Foreskin keratinocyte (primary cell): ENCODE measurements at places on chromosomes 5 and 9.

GRCh38 chr9:71761938-71762353 lies 6.4 kb downstream of the CEMIP2 start:
- no peak for DNase-seq

DNA sequence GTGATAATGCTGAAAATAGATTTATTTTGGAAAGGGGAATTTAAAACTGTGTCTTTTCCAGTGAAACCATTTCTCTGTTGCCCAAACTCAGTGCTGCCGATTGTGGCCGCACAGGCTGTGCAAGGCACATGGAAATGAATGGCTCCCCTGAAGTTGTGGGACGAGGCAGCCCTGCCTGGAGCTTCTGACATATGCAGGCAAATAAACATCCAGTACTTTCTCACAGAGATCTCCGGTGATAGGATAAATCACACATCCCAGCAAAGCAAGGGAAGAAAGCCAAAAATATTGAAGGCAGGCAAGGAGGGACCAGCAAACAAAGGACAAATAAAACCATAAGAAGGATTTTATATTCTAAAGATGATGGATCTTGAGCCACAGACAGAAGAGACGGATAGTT lies 464.5 kb downstream of the MTRR start:
- DNase-seq, result no peak

- no peak for DNase-seq
These were observed 3.8 kb downstream of the CDH9 start for GRCh38 chr5:27034565-27034964.

GRCh38 chr9:116904165-116904564 lies 217.1 kb downstream of the TRIM32 start:
- no peak for DNase-seq

DNA sequence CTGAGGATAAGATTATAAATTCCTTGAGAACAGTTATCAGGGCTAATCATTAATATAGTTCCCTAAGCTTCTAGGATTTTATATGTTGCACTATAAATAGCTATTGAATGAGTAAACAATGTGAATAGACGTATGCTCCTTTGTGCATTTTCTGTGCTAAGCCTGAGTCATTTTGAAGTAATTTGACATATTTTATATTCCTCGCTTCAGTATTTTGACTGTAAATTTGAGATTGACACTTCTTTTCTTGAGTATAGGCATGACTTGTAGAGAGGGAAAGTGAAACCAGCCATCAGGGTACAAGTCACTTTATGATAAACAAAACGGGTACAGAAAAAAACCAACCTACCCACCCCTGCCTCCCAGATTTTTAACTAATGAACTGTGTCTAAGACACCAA lies 367.7 kb upstream of the PRR16 start:
- peak; percentile 23 for DNase-seq

GRCh38 chr9:130681769-130682420 lies 11.7 kb upstream of the EXOSC2 start:
- DNase-seq, result no peak

DNA sequence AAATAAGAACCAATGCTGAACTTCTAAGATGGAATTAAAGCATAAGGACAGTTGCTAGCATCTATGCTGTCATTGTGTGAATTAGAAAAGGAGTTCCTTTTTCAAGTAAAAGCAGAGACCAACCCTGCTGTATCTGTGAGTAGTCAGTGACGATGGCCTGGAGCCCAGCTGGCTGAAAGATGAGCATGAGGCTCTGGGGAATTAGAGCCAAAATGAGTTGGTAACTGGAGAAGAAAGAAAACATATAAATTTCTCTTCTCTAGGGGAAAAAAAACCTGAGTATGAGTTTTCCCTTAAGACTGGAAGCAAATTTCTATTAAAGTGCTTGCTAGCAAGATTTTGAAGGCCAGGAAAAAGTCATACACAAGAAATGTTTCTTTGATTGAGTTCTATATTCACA lies 1.6 kb upstream of the SPZ1 start:
- DNase-seq, result no peak

- DNase-seq, result no peak
These were observed 89.7 kb downstream of the DAP start for GRCh38 chr5:10671041-10672008.

- peak; percentile 24 for DNase-seq
These were observed 53.7 kb downstream of the RGMB start for GRCh38 chr5:98827161-98827560.

GRCh38 chr5:73433272-73433981 lies 15.2 kb downstream of the FOXD1 start:
- no peak for DNase-seq

GRCh38 chr5:11504065-11504885 lies 400.0 kb downstream of the CTNND2 start:
- DNase-seq, result no peak

DNA sequence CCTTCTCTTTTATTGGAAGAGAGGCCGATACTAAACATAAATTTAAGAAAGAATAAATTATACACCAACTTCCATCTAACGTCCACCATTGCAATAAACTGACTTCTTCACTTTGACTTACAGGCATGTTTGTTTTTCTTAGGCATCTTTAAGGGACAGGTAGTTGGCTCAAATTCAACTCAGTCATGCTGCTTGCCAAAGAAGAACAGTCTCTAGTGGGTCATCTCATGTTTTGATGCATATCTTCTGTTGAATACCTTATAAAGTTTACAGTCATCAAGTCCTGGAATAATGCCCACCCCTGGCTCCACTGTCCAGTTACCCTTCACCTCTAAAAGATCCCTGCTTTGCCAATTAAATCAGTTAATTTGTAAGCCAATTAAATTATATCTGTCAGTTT lies 328.2 kb upstream of the GRAMD2B start:
- no peak for DNase-seq

DNA sequence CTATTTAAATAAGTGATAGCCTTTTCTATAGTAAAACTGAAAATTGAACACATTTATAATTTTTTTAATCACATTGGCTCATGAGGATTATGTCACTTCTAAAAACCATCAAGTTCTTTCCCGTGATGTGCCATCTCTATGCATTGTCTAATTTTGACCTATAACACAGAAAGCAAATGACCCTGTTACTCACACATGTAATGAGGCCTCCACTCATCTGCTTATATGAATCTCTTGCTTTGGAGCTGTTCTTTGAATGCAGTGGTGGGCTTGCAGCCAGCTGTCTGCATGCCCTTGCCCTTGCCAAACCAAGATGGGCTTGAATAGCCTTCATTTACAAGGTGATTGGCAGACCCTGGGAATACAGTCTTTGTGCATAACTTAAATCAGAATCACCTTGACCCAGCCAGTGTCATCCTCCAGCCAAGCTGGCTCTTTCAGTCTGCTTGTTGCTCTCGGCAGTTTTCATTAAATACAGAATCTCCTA lies 163.2 kb downstream of the TRIO start:
- no peak for DNase-seq

- DNase-seq, result no peak
These were observed 179.9 kb upstream of the NR3C1 start for GRCh38 chr5:143583409-143583808.

- DNase-seq, result no peak
These were observed 57.8 kb upstream of the AKNA start for GRCh38 chr9:114445616-114446015.

GRCh38 chr9:137411645-137412380 lies 11.1 kb downstream of the EXD3 start:
- peak; percentile 49 for DNase-seq

- DNase-seq, result no peak
These were observed 113.0 kb downstream of the GIN1 start for GRCh38 chr5:103006921-103007320.

- no peak for DNase-seq
These were observed 506.3 kb upstream of the WWC1 start for GRCh38 chr5:167785106-167785505.

DNA sequence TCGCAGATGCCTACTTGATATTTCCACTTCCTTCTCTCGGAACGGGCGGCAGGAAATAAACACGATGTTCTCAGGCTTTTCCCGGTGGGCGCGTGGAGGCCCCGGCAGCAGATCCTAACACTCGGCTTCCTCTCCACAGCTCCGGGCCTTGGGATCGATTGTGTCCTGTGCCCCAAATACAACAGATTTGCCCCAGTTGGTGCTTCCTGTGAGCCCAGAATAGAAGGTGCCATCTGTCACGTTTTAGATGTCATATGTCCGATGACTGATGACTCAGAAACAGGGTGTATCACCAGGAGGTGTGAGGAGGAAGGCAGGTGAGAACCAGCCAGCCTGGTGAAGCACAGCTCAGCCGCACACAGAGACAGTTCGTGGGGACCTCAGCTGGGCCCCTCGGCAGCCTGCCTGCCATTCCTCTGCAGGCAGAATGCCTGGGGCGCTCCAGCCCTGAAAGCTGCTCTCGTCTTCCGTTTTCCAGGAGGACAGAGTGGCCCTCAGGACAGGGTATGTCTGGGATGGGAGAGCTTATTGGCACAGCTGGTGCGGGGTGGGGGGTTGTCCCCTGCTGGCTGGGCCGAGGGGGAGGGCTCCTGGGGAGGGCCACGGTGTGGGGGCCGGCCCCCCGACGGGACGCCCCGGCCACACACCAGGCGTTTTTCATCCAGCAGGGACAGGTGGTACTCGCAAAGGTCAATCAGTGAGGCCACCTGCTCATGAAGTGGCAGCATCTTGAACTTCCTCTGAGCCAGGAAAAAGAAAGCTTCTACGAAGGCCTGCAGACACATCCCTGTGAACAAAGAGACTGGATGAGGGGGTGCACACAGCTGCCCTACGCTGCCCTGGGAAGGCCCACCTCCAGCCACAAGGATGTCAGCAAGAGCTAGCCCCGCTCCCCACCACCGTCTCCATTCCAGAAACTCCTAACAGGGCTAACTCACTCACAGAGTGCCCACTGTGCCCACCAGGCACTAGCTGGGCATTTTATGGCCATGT lies 171.0 kb downstream of the DAB2IP start:
- DNase-seq, result no peak

DNA sequence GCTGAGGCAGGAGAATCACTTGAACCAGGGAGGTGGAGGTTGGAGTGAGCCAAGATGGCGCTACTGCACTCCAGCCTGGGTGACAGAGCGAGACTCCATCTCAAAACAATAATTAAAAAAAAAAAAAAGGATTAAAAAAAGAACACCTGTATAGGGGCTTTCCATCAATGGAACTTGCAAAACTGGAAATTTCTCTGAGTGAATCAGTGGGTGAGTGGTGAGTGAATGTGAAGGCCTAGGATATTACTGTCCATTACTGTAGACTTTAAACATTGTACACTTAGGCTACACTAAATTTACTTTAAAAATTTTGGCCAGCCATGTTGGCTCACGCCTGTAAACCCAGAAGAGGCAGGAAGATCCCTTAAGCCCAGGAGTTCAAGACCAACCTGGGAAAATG lies 5.7 kb upstream of the RARS1 start:
- peak; percentile 52 for DNase-seq

- no peak for DNase-seq
These were observed 42.7 kb upstream of the NCS1 start for GRCh38 chr9:130129432-130130061.

DNA sequence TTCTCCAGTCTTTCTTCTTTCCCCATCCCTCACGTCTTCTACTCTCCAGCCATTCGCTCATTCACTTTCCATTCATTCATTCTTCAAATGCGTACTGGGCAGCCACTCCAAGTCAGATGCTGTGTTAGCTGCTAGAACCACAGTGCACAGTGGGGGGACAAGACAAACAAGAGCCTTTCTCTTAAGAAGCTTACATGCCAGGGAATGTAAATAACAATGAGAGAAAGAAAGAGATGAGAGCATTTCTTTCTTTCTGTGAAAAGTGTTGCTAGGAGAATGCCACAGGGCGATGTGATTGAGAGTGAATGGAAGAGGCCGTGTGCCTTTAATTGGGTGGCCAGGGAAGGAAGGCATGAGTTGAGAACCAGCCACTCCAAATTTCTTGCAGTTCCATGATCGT lies 46.3 kb upstream of the SMIM23 start:
- no peak for DNase-seq

DNA sequence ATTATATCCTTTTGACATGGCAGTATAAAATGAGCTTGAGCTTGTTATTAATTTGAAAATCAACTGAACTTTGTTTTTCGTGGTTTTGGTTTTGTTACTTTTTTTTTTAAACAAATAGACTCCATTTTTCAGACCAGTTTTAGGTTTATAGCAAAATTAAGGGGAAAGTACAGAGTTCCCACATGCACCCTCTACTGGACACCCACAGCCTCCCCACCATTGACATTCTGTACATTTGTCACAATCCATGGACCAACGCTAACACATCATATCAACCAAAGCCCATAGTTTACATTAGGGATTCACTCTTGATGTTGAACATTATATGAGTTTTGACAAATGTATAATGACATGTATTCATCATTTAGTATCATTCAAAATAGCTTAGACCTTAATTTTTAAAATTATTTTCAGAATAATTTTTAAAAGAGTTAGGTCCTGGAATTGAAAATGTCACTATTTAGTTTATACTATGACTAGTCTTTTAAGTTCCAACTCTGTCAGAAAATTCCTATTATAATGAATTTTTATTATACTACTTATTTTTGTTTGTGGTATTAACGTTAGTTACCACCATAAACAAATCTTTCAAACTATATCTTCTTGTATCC lies 35.3 kb upstream of the JMY start:
- DNase-seq, result no peak

DNA sequence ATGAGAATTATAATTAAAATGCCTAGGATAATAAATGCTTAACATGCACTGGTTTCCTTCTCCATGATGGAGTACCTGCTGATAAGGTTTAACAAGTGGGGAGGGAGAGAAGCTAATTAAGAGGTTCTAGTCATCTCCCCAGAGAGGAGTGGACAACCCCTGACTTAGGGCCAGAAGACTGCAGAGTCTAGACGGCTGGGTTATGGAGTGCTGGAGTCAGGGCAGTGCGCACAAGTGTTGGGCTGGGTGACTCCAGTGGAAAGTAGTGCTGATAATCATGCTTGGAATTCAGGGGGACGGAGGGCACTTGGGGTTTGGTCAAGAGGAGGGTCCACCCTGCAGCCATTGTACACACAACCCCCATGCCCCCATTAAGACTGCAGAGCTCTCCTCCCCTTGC lies 32.8 kb upstream of the TGFBI start:
- no peak for DNase-seq

DNA sequence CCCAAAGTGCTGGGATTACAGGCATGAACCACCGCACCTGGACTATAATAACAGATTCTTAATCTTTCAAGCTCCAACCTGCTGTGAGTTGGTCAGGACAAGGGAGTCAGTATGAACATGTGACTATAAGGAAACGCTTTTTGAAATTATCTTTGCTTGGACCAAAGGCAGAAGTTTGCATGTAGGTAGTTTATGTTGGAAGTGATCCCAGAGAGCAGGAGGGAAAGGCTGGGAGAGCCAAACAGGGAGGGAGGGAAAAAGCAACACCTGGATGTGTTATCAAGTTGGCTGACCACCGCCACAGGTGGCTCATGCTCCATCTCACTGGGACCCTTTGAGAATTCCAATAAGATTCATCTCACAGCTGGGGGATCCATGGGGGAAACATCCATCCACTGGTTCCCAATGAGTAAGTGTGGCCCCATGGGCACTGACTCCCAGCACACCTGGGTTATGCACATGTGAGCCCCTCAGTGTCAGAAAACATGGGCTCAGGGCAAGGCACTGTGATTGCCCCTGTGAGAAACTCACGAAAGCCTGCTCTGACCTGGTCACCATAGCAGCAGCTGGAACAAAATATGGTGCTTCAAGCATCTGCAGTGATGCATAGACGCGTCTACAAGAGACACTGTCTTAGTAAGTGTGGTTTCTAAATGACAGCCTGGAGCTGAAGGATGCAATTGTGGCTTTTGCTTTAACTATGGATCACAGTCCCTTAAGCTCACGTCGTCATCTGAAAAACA lies 62.1 kb downstream of the ARSB start:
- DNase-seq, result no peak
